ENCODE measurements at places on chromosomes 7 and 10. TPM values are rescaled to one million over a fixed set of nuclear protein-coding genes. Genes with fewer than 3 reads are reported as not detected.

TFPI2 gene
- total RNA-seq = 14.4 TPM

SLC26A5 gene
- total RNA-seq = not detected

DNA sequence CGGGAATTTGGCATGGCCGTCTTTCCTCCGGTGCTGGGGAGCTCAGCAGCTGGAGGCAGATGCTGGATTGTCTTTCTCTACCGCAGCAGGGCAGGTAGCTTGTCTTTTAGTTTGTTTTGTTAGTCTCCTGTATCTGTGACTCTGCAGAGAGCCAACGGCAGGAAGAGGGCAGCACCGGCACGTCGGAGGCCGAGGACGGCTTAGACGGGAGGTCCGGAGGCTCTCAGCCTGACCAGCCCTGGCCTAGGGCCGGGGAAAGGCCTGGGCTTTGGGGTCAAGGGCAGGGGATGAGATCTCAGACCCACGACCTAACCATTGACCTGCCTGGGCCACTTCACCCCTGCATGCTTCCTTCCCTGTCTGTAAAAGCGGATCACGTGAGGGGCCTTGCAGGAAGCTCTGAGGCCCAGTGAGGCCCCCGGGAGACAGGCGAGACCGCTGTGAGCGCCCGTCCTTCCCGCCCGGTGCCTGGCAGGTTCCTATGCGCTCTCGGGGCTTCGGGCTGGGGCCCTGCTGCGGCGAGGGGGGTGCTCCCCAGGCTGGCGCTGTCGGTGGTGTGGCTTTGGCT lies 72.7 kb downstream of the LHPP start:
- peak; percentile 50 for DNase-seq

DNA sequence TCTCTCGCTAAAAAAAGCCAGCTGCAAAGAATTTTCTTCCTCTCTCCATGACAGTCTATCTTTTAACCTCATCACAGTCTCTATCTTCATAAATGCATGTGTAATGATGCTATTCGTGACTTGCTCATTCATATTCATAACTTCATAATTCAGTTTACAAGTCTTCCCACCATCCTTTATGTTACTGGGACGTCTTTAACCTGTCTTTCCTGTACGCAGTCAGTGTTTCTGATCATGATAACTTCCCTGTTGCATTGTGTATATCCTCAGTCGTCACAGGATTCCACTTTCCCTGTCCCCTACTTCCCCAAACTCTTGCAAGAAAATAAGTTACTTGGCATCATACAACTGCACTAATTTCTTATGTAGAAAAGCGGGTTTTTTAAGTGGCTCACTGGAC lies 165.6 kb upstream of the ASAH2 start:
- DNase-seq = no peak
